ENCODE measurements at places on chromosomes 12 and 14.

DNA sequence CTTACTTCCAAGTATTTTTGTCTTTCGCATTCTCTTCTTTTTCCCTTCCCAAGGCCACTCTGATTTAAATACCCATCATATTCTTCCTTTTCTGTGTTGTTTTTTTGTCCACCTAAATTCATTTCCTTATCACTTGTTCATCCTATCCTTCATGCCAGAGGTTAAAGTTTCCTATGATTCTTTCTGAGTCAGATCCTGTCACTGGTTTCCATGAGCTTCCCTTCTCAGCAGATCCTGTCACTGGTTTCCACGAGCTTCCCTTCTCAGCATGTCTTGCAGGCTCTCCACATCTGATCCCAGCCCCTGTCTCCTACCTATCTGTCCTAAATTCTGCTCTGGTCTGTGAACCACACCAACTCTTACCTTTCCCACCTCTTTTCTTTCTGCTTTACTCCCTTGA is 311.8 kb upstream of the RGS6 start:
- DNase-seq = no peak

- DNase-seq = no peak
These were observed 470.9 kb downstream of the CCER1 start for GRCh38 chr12:90484094-90484493.

GRCh38 chr12:131075611-131076010 is 121.9 kb downstream of the ADGRD1 start:
- DNase-seq = no peak

DNA sequence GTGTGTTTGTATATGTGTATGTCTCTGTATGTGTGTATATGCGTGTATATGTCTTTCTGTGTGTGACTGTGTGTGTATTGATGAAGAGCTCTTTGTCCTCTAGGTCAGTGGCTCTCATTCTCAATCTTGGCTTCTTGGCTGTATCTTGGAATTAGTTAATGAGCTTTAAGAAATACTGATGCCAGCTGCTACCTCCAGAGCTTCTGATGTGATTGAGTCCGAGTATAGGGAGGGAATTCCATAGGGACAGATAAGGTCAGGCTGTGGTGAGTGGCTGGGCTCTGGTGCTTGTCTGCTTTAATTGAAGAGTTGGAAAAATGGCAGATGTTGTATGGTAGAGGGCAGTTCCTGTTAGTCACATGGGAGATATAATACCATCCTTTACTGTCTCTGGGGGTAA is 140.1 kb downstream of the C12orf75 start:
- DNase-seq = no peak

DNA sequence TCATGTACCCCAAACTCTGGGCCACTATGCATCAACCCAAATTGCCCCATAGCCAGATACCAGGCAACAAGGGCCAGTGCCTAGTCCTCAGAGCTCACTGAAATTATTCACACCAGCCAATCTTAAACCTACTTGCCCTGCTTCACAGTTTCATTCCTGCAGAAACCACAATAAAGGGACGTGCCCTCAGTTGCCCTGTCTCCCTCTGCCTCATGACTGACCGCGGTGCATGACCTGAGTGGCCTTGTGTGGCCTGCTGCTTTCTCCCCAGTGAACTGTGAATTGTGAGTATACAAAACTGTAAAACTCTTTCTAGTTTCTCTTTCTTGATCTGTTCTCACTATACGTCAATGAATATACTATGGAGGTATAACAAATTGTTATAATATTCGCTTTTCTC is 490.9 kb upstream of the MIS18BP1 start:
- DNase-seq = no peak

GRCh38 chr12:131896811-131897270 is 2.4 kb downstream of the ULK1 start:
- DNase-seq = no peak

- no peak for DNase-seq
These were observed 25.9 kb upstream of the SRP54 start for GRCh38 chr14:34956931-34957330.

DNA sequence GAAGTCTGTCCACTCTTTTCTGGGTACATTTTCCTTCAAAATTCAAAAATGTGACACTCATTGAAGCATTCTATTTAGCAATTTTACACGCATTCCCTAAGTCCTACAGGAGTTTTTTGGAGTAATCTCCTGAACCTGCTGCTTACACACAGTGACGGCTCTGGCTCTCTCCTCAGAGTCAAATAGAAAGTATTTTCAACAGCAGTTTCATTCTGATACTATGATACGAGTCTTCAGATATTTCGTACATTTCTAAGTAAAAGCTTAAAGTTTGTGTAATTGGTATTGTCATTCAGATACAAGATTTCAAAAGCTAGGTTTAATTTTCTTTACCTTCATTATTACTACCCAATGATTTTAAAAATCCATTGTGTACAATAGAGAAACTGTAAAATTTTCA is 36.4 kb downstream of the PIWIL1 start:
- DNase-seq = no peak

- DNase-seq = no peak
These were observed 1231.7 kb upstream of the TMEM132C start for GRCh38 chr12:127035011-127035879.

DNA sequence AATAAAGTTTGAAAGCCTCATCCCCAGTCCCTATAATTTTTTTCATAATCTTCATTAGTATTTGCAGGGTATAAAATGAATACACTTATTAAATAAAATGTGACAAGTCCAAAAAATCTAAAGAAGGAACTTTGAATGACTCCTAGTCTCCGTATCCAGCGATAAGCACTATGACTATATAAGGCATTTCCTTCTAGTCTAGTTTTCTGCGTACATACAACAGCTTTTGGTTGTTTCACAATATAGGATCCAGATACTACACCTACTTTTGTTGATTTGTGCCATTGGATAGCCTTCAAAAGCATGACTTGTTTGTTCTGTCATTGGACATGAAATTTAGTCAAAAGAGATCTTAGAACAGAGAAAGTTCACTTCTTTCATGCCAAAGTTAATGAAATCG is 133.3 kb upstream of the PWP1 start:
- no peak for DNase-seq

- no peak for DNase-seq
These were observed 160.5 kb downstream of the ANO2 start for GRCh38 chr12:5784462-5785130.

GRCh38 chr14:53127832-53128231 is 25.3 kb downstream of the DDHD1 start:
- DNase-seq = no peak

- no peak for DNase-seq
These were observed 40.5 kb upstream of the EID3 start for GRCh38 chr12:104263026-104263425.

DNA sequence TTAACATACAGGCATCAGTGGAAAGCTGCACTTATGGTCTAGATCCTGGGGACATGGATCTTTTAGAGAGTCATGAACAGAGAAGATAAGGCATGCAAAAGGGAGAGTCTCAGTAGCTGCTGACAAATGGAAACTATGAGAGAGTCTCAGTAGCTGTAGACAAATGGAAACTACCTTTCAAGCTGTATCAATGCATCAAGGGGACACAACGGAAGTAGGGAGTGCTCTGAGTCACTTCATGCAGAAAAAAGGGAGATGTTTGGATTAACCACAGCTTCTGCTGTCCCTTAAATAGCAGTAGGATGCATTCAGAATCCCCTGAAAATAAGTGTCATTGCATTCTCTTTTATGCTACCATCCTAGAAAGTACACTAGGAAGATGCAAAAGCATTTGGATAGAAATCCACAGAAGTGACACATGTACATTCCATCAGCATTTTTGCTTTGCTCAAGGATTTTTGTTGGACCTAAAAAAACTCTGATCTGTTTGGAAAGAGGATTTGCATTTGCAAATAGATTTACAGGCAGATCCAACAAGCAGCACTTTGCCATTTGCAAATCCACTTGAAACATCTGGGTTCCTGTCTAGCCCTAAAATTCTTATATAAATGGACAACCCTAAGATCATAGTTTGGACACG is 227.5 kb upstream of the LMO3 start:
- DNase-seq = no peak

DNA sequence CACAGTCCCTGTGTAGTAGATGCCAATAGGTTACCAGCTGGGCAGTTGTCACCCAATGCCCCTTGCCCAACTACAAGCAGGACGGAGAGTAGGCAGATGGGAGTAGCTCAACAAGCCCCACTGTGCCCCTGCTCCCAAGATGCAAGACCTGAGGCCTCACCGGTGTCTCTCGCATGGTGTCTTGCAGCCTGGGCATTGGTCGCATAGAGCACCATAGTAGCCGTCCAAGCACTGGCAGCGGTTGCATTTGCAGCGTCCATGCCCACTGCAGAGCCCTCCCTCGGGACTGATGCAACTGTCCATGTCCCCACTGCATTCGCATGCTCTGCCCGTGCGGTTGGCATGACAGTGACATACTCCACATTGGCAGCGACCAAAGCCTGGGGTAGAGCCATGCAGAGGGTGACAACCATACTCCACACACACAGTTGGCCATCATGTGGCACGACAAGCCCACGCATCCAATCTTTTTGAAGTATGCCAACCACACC is 11.9 kb upstream of the CSAD start:
- DNase-seq = no peak

GRCh38 chr12:105920161-105920684 is 218.5 kb downstream of the NUAK1 start:
- no peak for DNase-seq

DNA sequence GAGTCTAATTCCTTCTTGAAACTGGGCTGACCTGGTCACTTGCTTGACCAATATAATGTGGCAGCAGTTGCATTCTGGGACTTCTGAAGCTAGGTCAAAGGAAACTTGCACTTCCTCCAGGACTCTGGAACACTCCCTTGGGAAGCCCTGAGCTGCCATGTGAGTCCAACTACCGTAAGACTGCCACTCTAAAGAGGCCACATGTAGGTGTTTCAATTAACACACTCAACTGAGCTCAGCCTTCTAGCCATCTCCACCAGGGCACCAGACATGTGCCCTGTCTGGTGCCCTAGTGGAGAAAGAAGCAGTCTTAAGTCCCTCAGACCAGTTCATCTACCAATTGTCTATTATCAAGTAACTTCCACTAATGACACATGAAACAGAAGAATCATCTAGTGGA is 6.1 kb upstream of the TEP1 start:
- no peak for DNase-seq

DNA sequence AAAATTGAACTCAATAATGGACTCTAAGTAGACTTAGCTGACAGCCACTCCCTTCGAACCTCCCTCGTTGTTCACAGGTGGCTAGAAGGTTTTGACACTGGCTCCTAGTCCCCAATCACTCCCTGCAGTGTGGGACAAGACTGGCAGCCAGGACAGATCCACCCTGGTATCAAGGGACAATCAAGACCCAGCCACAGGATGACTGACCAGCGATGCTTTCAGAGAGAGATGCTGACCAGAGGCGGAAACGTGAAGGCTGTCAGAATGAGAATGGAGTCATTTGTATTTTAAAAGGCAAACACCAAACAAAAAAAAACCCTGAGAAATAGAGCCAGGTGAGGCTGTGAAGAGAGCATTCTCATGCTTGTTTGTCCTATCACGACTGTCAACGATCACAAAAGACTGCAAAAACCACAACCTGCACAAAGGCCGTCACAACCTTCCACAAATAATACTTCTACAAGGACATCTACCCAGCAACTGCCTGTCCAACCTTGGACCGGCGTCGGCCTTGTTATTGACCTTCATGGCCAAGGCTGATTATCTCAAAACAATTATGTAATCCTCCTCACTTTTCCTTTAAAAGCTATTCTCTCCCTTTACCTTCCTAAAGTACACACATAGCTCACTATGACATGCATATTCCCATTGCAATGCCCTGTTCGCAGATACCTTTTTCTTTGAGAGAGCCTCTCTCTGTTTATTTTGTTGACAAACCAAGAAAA is 13.2 kb downstream of the EIF5 start:
- DNase-seq = no peak

DNA sequence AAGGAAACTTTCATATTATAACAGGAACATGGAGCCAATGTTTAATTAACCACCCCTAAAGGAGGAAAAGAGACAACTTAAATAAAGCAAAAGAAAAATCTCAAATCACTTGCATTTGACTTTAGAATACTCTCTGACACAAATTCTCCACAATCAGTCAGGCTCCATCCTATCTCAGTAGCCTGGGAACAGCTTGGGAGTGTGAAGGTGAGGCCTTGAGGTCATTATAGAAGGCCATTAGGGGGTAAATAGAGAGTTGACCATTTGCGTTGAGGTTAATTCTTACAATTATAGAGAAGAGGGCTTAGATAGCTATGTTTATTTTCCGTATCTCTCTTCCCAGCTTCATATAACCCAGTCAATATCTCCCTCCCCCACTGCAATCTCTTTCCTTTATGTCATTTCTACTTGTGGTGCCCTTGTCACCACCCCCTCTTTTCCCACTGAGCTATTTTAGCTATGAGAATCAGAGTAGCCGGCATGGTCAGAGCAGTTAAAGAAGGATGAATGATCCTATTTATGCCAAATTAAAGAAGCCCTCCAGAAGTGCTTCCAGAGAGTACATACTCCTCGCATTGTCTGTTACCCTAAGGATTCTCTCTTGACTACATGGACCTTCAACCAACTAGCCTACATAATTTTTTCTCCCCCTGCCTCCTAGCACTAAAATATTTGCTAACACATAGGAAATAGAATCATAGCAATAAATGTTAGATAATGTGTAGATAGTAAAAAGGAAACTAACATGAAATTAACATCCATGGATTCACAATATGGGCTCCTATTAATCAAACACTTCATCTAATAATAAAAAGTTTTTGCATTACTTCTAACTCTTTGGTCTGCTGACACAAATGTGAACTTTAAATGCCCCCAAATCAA is 135.2 kb upstream of the KRR1 start:
- no peak for DNase-seq

DNA sequence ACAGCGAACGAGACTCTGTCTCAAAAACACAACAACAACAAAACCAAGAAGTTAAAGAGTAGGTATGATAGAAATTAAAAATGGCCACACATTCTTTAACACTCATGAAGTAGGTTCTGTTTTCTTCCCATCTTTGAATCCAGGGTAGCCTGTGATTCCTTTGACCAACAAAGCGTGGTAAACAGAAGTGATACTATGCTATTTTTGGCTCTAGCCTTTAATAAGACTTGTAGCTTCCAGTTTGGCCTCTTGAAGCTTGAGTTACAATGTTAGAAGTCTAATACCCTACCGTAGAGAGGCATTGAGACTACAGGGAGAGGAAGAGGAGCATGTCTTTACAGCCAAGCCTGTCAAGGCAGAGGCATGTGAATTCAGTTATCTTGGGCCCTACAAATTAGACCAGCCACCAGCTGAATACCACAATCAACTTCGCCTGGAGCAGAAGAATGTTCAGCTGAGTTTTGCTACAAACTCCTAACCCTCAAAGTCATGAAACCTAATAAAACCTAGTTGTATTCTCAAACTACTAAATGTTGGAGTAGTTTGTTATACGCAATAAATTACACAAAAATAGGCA is 4.9 kb upstream of the NEMF start:
- no peak for DNase-seq

All from stimulated activated CD8-positive, alpha-beta memory T cell treated with anti-CD3 and anti-CD28 coated beads, Interleukin-15, amount 100 ng/mL, for 48 hours (primary cell).